ENCODE measurements at places on chromosomes 7 and 10. TPM values are rescaled to one million over a fixed set of nuclear protein-coding genes. Genes with fewer than 3 reads are reported as not detected.

- no peak for DNase-seq
Measured at GRCh38 chr7:123260428-123260960, 60.7 kb upstream of the SLC13A1 start.

DNA sequence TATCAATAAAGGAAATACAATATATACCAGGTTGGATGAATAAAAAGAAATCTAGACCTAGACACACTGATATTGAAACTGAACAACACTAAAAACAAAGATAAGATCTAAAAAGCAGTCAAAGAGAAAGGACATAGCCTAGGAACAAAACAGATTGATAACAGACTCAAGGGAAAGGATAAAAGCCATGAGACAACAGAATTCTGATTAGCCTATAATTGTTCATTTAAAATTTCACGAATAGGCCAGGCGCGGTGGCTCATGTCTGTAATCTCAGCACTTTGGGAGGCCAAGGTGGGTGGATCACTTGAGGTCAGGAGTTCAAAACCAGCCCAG lies 48.4 kb upstream of the FHIP2A start:
- no peak for DNase-seq

- no peak for DNase-seq
Measured at GRCh38 chr7:18962031-18962430, 155.4 kb downstream of the TWIST1 start.

- no peak for DNase-seq
Measured at GRCh38 chr7:118111347-118111746, 72.6 kb upstream of the LSM8 start.

GRCh38 chr7:16668049-16668858 lies 22.3 kb downstream of the BZW2 start:
- peak; percentile 96 for DNase-seq

- DNase-seq, result no peak
Measured at GRCh38 chr7:142240546-142240945, 17.3 kb downstream of the PRSS58 start.

GRCh38 chr10:112546474-112546873 lies 99.5 kb downstream of the VTI1A start:
- DNase-seq, result no peak

GRCh38 chr7:131409129-131409766 lies 81.6 kb downstream of the MKLN1 start:
- DNase-seq, result no peak

- DNase-seq, result no peak
Measured at GRCh38 chr7:15798081-15798480, 111.6 kb upstream of the MEOX2 start.

GRCh38 chr10:129171812-129172211 lies 295.2 kb upstream of the MGMT start:
- no peak for DNase-seq

- DNase-seq, result peak; percentile 33
Measured at GRCh38 chr7:148884299-148885022, 370 bp upstream of the EZH2 start.

DNA sequence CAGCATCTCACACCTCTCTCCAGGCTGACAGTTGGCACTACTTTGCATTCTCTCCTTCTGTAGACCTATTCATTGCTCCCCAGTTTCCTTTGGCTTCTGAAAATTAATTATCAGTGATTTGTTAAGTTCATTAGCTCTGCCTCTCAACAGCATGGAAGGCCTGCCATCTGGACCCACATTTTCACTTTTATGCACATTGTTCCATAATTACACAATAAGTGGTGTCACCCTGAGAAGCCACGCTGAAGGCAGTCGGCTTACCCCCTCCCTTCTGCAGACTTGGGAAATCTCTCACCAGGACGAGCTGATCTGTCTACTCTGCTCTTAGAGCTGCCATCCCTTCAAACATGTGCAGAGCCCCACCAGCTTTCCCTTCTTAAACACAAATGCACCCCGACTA lies 64.7 kb downstream of the SLIT1 start:
- DNase-seq, result no peak

DNA sequence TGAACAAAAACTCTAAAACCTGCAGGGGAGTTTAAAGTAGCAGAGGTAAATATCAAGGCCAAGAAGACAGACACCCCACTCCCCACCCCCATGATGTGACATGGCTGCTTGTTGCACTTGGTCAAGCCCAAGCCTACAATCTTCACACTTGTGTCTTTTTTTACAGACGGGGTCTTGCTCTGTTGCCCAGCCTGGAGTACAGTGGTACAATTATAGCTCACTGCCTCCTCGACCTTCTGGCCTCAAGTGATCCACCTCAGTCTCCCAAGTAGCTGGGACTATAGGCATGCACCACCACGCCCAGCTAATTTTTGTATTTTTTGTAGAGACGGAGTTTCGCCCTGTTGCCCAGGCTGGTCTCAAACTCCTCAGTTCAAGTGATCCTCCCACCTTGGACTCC lies 71.9 kb upstream of the CYTH3 start:
- no peak for DNase-seq

DNA sequence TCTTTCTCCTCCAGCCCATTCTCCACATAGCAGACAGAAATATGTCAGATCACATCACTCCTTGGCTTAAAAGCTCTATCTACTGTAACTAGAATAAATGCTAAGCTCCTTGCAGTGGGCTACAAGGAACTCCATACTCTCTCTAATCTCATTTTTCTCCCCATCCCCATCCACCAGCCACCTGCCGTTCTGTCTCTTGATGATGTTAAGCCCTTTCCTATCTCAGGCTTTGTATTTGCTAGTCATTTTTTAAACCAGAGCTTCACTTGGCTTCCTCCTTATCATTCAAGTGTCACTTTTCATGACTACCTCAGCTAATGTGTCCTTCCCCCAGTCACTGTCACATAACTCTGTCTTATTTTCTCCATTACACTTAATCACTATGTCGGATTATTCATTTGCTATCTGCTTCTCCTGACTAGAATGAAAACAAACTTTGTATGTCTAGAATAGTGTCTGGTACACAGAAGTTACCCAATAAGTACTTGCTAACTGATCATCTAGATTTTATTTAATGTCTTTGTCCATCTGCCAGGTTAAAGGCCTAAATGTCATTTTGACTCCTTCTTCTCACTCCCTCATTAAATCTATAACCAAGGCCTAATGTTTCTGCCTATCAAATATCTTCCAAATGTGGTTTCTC lies 87.2 kb upstream of the RPA3 start:
- DNase-seq, result no peak

- no peak for DNase-seq
Measured at GRCh38 chr7:146876411-146876810, 759.8 kb downstream of the CNTNAP2 start.

The HECW1 gene
- total RNA-seq, result 0.77 TPM

The GSTO2 gene
- total RNA-seq, result 28.5 TPM

The DNAJC1 gene
- 12.9 TPM for total RNA-seq

The LLCFC1 gene
- total RNA-seq, result not detected

The SLC16A12 gene
- total RNA-seq, result not detected

The TRIM50 gene
- total RNA-seq, result not detected

The FOXK1 gene
- 72.7 TPM for total RNA-seq

Data from Panc1 (cell line).